Esophagus muscularis mucosa (tissue), 4 donors: ENCODE measurements at places on chromosomes 7 and 10. TPM values are rescaled to one million over a fixed set of nuclear protein-coding genes. Genes with fewer than 3 reads are reported as not detected.

DNA sequence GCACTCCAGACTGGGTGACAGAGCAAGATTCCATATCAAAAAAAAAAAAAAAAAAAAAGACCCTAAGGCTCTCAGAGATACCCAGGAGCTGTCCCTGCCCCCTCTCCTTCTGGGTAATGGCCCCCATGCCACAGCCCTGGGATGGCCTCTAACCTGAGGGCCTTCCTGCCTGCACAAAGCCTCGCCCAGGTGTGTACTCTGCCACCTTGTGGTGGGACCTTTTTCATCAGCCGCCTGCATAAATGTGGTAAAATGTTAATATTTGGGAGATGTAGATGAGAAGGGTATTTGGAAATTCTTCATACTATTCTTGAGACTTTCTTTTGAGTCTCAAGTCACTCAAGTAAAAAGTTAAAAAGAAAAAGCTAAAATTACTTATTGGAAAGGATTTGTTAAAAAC, 46.3 kb upstream of the RNF216 start:
- no peak for DNase-seq

DNA sequence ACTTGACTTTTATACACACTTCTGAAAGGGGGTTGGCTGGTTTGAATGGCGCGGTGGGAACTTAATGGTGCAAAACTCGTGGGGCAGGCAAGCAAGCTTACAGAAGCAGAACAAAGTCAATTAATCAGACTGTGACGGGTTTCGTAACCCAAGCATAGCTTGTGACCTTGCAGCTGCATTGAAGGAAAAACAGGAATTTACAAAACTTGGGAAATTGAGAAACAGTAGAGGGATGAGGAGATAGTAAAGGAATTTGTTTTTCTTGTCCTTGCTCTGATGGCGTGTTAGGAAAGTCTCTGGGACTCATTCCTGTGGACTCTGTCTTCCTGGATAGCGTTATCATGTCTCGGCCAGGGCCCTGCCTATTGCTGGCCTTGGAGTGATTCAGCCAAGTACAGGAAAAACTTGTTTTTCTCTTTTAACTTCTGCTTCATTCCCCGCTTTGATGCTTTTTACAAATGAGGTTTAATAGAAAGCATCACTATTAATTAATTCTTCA, 220.0 kb upstream of the KCND2 start:
- no peak for DNase-seq

GRCh38 chr7:55521917-55522902, 50.1 kb downstream of the VOPP1 start:
- DNase-seq: no peak

DNA sequence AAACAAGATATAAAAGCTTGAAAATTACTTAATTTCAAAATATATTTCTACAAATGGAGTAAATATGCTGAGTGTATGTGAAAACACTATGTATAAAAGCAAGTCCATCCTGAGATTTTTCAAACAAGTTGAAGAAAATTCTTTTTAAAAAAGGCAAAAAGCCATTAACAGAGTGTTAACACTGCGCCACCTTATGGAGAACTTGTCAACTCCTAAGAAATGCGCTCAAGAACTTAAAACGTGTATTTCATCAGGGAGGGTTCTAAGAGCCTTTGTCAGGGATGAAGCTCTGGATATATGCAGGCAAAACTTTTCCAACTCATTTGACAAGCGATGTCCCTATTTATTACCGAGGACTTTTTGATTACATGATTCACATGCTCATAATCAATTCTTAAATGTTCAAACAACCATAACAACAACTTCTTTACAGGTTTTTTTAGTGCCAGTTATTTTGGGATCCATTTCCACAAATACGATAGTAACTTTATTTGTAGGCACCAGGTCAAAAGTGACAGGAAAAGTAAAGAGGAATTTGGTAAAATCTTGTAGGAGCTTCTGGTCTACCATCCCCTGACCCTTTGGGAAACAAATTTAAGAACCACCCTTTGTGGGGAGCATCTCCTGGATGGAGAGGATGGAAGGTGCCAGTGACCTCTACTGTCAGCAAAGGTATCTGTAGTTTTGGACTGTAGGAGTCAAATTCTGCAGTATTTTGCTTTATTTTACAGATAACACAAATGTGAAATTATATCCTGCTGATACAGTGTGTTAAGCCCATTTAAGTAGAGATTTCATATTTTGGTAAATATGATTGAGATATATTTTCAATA, 23.2 kb downstream of the CALCR start:
- DNase-seq: no peak

DNA sequence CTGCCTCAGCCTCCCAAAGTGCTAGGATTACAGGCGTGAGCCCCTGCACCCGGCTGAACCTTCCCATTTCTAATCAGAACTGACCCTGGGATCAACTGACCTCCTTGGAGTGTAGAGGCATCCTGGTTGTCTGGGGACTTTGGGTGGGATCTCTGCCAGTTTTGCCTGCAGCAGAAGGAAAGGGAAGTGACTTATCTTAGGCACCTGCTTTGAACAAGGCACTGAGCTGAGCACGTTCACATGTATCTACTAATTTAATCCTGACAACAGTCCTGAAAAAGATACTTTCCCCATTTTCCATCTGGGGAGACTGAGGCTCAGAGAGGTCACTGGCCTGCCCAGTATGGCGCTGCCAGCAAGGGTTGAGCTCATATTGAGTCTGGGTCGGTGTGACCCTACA, 153.4 kb downstream of the CUX1 start:
- no peak for DNase-seq

DNA sequence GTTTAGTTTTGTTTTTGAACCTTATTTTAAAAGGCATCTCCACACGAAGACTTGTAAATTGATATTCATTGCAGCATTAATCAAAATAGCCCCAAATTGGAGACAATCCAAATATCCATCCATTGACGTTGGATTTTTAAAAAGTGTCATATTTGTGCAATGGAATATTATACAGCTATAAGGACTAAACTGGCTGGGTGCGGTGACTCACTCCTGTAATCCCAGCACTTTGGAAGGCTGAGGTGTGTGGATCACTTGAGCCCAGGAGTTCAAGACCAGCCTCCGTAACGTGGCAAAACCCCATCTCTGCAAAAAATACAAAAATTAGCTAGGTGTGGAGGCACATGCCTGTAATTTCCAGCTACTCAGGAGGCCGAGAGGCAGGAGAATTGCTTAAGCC, 35.1 kb downstream of the XRCC2 start:
- no peak for DNase-seq

GRCh38 chr7:134179036-134180011, 52.2 kb downstream of the LRGUK start:
- DNase-seq: no peak

- DNase-seq: peak; percentile 88
Observed at GRCh38 chr10:78687626-78688025, 381.1 kb upstream of the ZMIZ1 start.

DNA sequence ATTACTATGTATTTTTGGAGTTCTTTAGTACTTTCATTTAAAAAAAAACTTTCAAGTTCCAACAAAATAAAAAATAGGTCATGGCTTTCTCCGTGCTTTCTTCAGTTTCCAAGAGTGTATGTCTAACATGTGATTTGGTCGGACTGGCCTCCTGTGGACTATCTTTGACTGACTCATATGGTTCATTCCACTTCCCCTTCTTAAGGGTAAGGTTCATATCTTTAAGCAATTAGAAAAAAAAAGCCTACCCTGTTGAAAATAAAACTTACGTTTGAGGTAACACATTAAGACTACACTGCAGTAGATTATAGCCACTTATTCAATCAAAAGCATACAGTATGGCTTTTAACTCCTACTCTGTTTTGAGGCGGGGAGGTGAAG, 112.8 kb upstream of the AHR start:
- DNase-seq: no peak

GRCh38 chr10:73512207-73512743, 16.5 kb upstream of the PPP3CB start:
- no peak for DNase-seq

GRCh38 chr10:2145926-2146478, 408.7 kb upstream of the ADARB2 start:
- no peak for DNase-seq

GRCh38 chr10:17506390-17506789, 52.0 kb upstream of the ST8SIA6 start:
- no peak for DNase-seq

GRCh38 chr10:133216776-133217175, 13.2 kb upstream of the UTF1 start:
- DNase-seq: no peak

- no peak for DNase-seq
Observed at GRCh38 chr7:101813402-101814019, 3.9 kb upstream of the CUX1 start.

GRCh38 chr7:114243646-114244045, 171.0 kb upstream of the FOXP2 start:
- DNase-seq: no peak

DNA sequence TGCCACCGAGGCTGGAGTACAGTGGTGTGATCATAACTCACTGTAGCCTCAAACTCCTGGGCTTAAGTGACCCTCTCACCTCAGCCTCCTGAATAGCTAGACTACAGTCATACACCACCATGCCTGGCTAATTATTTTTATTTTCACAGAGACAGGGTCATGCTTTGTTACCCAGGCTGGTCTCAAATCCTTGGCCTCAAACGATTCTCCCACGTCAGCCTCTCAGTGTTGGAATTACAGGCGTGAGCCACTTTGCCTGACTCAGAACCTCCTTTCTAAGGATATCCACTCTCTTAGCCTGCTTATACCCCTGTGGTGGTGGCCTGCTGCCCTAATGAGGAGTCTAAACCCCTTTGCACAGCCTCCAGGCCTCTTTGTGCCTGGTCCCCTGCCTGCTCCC, 4.2 kb upstream of the IGFBP1 start:
- peak; percentile 45 for DNase-seq

- no peak for DNase-seq
Observed at GRCh38 chr10:32957341-32958084, 517 bp downstream of the ITGB1 start.

DNA sequence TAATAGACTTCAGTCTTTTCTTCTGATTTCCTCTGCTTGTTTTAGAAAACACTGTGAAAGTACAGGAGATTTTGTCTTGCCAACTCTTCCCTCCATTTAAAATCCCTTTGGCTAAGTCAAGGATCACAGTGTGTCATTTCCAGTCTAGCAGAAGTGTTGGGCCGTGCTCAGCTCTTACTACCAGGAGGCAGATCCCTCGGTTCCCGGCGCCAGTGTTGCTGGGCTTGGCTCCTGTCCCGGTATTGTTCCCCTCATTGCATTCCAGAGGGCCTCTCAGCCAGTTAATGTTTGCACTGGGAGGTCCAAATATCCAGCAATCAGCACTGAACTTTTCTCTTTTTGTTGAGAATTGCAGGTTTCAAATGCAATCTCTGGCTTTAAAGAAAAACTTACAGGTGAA, 612.1 kb upstream of the MGMT start:
- DNase-seq: peak; percentile 93

GRCh38 chr7:43594020-43594419, 11.1 kb downstream of the STK17A start:
- DNase-seq: no peak

- DNase-seq: no peak
Observed at GRCh38 chr10:34327184-34327583, 487.9 kb downstream of the PARD3 start.

GRCh38 chr7:86592185-86592584, 51.5 kb upstream of the GRM3 start:
- DNase-seq: no peak

DNA sequence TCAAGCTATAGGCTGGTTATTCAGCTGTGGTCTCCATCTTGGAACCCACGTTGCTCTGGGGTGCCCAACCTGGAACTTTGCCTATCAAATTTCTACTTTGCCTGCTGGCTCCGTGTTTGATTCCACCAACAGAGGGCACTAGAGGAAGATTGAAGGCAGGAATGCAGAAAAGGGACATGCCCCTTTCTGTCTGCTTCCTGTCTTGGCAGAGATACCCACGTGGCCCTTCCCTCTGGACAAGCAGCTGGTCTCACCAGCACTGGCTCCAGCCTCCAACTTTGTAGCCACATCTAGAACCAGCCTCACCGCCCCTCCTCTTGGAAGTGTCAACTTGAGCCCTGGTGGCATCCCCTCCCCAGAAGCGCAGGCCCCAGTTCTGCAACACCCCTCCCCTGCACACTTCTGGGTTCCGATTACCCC, 52.1 kb upstream of the ZNF438 start:
- no peak for DNase-seq

DNA sequence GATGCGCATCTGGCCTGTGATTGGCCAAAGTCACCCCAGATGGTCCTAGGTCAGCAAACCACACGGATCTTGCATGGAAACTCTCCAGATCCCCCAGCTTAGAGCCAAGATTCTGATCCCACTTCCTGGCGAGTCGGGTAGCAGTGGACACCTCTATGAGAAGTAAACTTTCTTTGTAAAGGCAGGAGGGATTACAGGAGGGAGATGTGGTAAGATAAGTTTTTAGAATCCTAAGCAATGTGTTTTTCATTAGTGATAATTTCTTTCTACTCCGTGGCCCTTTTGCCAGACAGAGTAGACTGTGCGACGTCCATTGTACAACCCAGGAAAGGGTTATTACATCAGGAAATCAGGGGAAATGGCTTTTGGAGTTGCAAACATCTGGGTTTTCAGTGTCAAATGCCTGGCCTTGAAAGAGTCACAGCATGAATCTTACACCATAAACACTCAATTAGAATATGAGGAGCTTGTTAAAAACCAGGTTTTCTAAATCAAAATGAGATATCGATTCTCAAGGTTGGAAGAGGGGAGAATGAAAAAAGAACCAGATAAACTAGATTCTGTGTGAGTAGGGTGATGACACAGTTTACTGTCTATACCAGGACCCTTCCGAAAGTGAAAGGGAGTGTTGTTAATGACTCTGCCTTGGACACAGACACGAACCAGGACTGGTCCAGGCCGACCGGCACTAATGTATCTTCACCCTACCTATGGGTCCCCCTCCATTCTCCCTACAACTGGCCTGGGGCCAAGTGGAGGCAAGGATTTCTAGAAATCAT, 61.9 kb upstream of the WAC start:
- DNase-seq: no peak

GRCh38 chr10:83648201-83648600, 491.1 kb upstream of the GHITM start:
- no peak for DNase-seq

DNA sequence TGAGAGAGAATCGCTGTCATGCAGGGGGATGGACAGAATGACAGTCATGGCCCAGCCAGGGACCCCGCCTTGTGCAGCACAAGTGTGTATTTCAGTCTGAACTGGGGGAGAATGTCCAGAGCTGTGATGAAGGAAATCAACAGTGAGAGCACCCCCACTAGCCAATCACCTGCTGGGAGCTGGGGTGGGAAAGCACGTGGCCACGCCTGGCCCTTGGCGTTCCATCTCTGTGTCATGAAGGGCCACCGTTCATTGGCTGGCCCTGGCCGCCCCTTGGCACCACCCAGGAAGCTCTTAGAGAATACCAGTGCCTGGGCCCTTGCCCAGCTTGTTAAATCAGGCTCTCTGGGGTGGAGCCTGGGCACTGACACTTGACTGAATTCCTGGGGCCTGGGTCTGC, 22.8 kb downstream of the GRID1 start:
- DNase-seq: no peak

The DNAH11 gene
- 14.2 TPM for total RNA-seq

The ETV1 gene
- 11.8 TPM for total RNA-seq

The PIK3AP1 gene
- 12.0 TPM for total RNA-seq

The OR2A12 gene
- not detected for total RNA-seq

The PAX4 gene
- total RNA-seq: not detected

The CPEB3 gene
- total RNA-seq: 11.0 TPM

The CYP26A1 gene
- total RNA-seq: not detected

The AKR1C3 gene
- total RNA-seq: 12.1 TPM

The PLEKHS1 gene
- total RNA-seq: not detected

The FAM24B gene
- total RNA-seq: not detected

The NXPH1 gene
- not detected for total RNA-seq
